ENCODE measurements at places on chromosomes 5 and 9.
A peak's percentile ranks its signal among the peaks of the same experiment; 100 is the strongest.

DNA sequence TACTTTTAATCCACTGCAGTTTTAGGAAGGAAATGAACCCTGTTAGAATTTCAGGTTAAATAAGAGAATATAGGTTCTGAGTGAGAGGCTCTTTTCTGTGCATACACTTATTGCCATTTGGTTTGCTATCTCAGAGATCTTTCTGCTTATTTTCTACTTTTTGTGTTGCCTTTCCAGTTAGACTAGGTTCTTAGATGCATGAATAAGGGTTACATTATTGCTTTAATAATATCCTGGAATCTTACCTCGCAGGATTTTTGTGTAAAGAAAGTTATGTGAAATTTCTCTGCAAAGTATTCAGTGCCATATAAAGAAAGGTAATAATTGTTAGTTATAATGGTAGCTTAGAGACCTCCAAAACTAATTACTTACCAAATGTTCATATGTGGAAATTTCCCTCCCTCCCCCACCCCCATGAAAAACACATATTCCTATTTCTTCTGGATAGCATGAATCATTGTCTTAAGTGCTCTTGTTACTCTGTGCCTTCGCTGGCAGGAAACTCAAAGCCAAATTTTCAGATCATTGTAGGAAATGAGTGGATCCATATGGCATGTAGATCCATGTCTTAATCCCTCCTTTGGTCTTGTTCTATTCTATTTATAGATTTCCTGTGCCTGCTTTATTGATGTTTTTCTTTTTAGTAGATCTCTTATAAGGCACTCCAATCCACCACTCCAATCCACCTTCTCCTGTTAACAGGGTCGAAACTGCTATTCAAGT lies 2.7 kb upstream of the APBA1 start:
- no peak for DNase-seq

GRCh38 chr9:129567842-129568559 lies 52.9 kb downstream of the C9orf50 start:
- DNase-seq: peak; percentile 53

DNA sequence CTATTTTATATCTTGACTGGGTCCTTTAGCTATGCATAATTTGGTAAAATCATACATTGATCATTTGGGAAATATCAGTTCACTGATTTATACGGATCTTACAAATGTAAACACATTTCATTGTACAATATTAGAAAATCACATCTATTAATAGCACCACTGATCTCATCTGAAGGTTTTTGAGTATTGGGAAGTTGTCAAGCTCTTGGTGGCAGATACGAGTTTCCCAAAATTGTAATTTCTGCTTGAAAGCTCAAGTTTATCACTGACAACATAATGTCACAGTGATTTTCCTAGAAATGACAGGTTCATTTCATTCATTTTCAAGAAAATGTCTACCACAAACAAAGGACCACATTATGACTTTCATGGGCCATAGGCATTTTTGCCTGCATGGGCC lies 3.0 kb upstream of the MACROH2A1 start:
- DNase-seq: no peak

DNA sequence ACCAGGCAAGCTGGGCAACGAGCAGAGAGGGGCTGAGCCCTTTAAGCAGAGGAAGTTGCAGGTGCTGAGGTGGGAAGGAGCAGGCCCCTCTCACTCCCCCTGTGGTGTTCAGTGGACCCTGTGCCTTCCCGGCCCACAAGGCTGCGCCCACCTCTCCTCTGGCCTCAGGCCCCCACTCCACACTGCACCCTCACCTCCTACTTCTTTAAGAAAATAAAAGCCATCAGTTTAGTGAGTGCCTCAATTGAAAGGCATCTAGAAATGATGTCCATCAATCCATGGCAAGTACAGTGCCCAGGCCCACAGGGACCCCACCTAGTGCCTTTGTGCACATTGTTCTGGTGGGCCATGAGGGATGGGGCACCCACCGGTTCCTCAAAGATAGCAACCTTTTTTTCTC lies 158.0 kb downstream of the PAX5 start:
- DNase-seq: no peak

DNA sequence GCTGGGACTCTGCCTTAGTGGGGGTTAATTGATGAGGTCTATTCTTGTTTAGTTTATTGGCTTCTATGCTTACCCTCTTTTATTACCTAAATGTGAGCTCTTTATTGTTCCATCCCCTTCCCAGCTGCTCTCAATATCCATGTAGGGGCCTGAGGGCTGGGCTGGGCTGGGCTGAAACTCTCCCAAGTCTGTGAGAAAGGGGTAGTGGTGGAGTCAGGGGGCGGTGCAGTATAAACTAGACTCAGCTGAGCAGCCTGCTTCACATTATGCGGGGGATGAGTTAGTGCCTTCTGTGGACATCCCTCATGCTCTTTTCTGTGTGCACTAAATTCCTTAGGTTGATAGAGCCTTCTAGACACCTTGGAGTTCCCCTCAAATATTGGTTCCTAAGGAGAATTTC lies 451.8 kb upstream of the PTGER4 start:
- no peak for DNase-seq

- DNase-seq: no peak
Observed at GRCh38 chr9:11546231-11546630, 933.4 kb upstream of the PTPRD start.

GRCh38 chr5:161442471-161442870 lies 104.1 kb downstream of the GABRB2 start:
- DNase-seq: no peak

DNA sequence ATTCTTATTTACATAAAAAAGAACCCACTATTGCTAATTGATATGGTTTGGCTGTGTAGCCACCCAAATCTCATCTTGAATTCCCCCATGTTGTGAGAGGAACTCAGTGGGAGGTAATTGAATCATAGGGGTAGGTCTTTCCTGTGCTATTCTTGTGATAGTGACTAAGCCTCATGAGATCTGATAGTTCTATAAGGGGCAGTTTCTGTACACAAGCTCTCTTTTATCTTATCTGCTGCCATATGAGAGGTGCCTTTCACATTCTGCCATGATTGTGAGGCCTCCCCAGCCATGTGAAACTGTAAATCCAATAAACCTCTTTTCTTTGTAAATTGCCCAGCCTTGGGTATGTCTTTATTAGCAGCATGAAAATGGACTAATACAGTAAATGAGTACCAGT lies 58.2 kb upstream of the PRR16 start:
- no peak for DNase-seq

DNA sequence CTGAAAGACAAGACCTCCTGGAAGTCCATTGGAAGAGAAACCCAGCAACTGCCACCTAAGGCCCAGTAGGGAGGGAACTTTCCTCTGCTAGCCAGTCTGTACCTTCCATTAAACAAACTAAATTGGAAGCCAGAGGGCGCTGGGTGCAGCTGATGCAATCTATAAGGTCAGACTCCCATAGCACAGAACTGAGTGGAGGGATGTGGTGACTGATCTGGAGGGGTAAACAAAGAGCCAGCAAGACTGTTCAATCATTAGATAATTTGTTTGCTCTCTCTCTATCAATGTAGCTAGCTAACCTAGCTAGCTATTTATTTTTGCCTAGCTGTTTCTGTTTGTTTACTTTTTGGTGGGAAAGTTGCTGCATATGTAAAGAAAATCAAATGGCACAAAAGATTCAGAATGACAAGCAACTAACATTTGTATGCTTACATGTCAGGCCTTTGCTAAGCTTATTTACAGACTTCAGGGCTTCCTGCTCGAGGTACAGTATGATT lies 291.8 kb upstream of the DAB2 start:
- DNase-seq: peak; percentile 1

- no peak for DNase-seq
Observed at GRCh38 chr9:6144947-6145346, 70.7 kb upstream of the IL33 start.

GRCh38 chr5:68071736-68072135 lies 143.8 kb upstream of the PIK3R1 start:
- DNase-seq: no peak

GRCh38 chr9:123091459-123091858 lies 58.0 kb downstream of the GPR21 start:
- no peak for DNase-seq

DNA sequence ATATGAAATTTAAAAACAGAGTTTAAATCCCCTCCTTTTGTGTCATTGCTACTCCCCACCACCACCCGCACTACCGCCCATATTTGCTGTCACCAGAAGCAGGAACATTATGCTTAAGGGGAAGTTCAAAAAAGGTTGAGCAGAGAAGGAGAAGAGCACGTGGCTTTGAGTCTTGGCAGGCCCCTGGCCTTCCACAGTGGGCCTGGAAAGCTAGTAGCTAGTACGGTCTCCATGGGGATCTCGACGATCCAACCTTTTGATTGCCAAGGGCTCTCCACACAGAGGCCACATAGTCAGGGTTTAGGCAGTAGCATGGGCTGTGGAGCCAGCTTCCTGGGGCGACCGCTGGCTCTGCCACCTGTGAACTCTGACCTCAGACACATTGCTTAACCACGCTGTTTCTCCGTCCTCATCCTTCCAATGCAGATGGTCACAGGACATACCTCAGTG lies 90.1 kb downstream of the GOLPH3 start:
- DNase-seq: no peak

DNA sequence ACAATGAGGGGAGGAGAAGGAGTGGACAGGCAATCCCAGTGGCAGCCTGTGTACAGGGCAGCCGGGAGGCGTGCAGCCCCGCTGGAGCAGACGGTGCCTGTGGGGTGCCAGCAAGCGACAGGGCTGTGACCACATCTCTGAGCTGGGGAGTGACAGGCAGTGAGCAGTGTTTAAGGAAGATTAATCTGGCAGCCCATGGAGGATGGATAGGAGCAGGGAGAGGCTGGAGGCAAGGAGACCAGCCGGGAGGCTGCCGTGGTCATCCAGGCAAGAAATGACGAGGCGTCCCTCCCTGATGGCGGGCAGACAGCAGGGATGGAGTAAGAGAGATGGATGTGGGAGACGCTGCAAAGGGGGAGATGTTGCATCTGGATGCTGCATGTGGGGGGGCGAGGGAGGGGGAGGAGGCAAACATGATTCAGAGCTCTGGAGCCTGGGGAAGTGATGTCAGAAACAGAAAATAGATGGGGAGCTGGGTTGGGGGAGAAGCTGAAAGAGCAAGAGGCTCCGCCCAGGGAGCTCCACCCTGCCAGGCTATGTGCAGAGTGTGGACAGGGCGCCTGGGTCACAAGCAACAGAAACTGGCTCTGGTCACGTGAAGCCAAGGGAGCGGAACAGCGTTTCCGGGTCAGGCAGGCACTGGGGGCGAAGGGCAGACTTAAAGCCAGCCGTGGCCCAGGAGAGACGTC lies 12.6 kb downstream of the UNC5A start:
- DNase-seq: no peak

- no peak for DNase-seq
Observed at GRCh38 chr9:22241024-22241423, 205.6 kb upstream of the DMRTA1 start.

- DNase-seq: no peak
Observed at GRCh38 chr9:113646491-113646890, 183.0 kb downstream of the RGS3 start.

- peak; percentile 73 for DNase-seq
Observed at GRCh38 chr5:114360816-114361723, 800 bp upstream of the KCNN2 start.

- no peak for DNase-seq
Observed at GRCh38 chr5:53256746-53257145, 147.2 kb upstream of the MOCS2 start.

DNA sequence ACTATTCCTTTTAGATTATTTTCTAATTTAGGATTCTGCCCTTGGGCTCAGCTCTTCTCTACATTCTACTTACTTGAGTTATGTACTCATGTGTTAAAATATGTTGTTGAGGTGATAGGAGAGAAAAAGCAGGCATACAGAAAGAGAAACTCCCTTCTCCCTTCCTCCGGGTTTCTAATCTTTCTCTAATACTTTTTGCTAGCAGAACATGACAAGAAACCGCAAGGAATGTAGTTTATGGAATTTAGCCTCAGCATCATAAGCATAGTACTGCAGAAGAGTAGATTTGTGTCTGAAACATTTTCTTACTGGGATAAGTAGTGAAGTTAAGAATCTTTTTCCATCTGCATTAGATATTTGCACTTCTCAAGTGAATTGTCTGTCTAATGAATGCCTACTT lies 139.5 kb upstream of the CYLC2 start:
- no peak for DNase-seq

- no peak for DNase-seq
Observed at GRCh38 chr5:139148306-139148705, 49.9 kb downstream of the SIL1 start.

- no peak for DNase-seq
Observed at GRCh38 chr5:174320051-174320450, 274.5 kb downstream of the NSG2 start.

DNA sequence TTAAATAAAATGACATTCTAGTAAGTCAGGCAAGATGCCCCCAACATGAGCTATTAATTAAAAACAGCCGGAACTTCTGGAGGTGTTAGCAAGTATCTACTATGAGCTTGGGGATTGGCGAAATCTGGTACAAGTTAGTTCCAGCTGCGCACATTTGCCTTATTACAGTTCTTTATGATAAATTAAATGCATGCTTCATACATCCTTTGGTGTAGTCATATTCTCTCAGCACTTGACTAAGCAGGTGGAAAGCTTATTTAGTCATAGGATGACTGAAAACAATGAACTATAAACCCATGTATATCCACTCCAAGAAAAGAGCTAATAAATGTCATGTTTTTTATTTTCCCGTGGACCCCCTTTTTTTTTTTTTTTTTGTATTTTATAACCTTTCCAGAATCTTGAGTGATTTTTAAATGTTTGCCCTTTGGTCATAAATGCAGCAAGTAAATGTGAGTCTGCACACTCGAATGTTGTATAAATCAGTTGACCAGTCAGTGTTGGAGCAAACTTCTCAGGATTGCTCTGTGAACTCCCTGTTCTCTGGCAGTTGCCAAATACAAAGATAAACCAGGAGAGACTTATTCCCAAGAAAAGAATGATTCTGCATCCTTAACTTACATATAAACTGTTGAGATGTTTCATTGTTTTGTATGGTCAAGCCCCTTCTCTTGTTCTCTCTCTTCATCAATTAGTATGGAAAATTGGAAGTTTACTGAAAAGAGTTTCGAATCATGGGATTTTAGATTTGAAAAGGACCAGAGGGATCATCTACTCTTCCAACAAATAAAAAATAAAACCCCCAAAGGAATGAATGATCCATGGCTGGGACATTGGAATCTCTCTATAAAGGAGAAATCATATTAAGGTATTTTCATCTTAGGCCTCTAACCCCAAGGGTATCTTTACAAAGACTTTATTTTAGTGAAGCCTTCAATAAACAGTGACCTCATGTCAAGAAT lies 38.3 kb downstream of the PIK3R1 start:
- DNase-seq: no peak

All from hypothalamus (tissue), 51 donors.